ENCODE measurements at places on chromosomes 13 and 19.

GRCh38 chr13:27257648-27258253, 6.4 kb downstream of the RPL21 start:
- H3K36me3 ChIP-seq = peaks cover 46% of the 10 kb centered on the region
- H3K27me3 ChIP-seq = no peaks in the 10 kb centered on the region
- H3K4me1 ChIP-seq = peaks cover 54% of the 10 kb centered on the region
- no peak for DNase-seq
- no peak overlapping the region for H3K27ac ChIP-seq

DNA sequence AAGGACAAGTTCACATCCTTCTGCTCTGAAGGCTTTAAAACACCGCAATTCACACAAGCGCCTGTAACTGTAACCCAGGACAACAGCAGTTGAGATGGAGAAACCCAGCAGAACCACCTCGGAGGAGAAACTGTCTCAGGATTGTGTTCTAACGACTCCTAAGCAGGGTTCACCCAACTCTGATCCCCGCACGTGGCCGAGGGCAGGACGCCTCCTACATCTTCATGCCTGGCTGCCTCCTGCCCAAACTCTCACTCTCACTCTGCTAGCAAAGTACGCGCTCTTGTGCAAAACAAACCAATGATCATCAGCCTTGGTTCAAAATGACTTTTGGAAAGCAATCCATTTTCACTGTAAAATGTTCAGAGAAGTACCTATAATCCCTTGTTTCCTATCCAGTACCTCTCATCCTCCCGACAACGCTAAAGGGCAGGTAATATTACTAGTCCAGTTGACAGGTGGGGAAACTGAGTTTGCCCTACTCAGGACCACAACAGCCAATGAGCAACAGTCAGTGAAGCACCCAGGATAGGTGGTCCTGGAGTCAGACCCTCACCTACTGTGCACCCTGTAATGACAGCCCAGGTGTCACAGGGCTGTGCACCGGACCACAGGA, 25.6 kb downstream of the EPS15L1 start:
- peak overlapping the region; percentile 99 for H3K27ac ChIP-seq
- peaks cover 7% of the 10 kb centered on the region for H3K36me3 ChIP-seq
- H3K4me3 ChIP-seq = peak overlapping the region; percentile 90
- DNase-seq = no peak

DNA sequence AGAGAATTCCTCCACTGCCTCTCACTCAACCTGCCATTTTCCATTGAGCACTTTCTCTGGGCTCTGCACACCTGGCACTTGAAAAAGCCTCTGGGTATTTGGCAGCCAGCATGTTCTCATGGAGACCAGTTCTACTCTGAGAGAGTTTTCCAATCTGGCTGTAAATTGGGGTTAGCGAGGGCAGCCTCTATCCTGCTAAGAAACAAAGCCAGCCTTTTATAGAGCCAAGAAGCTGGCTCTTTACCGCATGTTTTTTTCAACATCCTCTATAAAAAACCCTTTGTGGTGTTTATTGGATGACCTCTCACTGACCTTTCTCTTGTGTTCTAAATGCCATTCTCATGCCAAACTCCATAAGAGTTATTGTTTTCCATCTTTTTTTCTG, 52.6 kb upstream of the RCBTB2 start:
- H3K4me1 ChIP-seq = peaks cover 25% of the 10 kb centered on the region
- no peak for DNase-seq
- H3K4me3 ChIP-seq = no peak overlapping the region

GRCh38 chr13:97751477-97751876, 202.0 kb upstream of the IPO5 start:
- DNase-seq = no peak
- no peaks in the 10 kb centered on the region for H3K4me1 ChIP-seq
- H3K4me3 ChIP-seq = no peak overlapping the region
- no peaks in the 10 kb centered on the region for H3K36me3 ChIP-seq
- H3K27me3 ChIP-seq = peaks cover 2% of the 10 kb centered on the region

- DNase-seq = no peak
- peak overlapping the region; percentile 98 for H3K4me3 ChIP-seq
- H3K4me1 ChIP-seq = peaks cover 28% of the 10 kb centered on the region
- H3K27me3 ChIP-seq = no peaks in the 10 kb centered on the region
Measured at GRCh38 chr13:48977286-48977625, 1.5 kb downstream of the FNDC3A start.

DNA sequence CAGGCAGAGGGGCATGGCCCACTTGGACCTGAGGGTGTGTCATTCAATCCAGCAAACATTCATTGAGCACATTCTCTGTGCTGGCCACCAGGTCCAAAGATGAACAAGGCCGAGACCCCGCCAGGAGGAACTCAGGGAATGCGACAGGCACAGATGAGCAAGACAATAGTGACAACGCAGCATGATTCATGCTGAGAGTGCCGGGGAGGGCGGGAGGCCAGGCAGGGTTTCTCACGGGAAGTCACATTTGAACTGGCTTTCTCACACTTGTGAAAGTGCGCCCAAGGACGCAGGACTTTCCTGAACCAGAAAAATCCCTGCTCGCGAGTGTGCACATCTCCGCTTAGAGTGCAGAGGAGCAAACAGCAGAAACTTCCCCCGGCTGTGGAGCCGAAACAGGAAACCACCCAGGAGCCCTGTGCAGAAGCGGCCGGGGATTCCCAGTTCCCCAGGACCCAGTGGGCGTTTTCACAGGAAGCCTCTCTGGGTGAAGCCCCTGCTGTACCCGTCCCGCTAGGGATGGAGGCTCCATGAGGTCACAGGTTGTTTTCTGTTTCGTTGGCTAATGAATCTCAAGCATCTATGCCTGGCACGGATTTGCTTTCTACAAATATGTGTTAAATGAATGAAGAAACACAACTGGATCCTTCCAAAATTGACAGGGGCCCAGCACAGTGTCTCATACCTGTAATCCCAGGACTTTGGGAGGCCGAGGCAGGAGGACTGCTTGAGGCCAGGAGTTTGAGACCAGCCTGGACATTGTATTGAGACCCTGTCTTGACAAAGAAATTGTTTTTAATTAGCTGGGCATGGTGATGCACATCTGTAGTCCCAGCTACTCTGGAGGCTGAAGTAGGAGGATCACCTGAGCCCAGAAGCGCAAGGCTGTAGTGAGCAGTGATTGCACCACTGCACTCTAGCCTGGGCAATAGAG, 68.4 kb upstream of the TM9SF2 start:
- H3K36me3 ChIP-seq = peaks cover 4% of the 10 kb centered on the region
- H3K4me1 ChIP-seq = peaks cover 63% of the 10 kb centered on the region
- H3K27ac ChIP-seq = peak overlapping the region; percentile 97

DNA sequence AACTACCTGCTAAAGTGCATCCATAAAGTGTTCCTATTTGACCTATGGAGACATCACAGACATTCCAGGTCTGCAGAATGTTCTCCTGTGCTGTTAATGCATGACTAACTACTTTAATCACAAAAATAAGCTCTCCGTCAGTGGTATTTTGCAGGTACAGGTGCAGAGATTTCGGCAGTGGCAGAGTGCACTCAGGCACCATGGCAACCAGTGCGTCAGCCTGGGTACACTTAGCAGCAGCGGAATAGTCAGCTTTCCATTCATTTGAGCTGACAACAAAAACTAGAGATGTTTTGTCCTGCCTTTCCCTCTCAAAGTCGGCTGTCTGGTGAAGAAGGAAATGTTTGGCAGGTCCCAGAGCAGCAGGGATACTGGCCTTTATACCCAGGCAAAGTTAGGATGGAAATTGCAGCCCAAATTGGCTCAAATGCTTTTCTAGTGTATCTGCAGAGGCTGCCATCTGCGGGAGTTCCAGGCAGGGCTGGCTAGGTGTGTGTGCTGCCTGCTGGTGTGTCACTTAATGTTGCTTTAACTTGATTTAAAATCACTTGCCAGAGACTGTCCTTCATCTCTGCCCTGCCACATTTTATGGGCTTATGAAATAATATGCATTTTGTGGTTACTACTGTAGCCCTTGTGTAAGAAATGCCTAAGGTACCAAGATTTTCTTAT, 195.8 kb downstream of the RAP2A start:
- no peaks in the 10 kb centered on the region for H3K27me3 ChIP-seq
- DNase-seq = no peak
- no peaks in the 10 kb centered on the region for H3K4me1 ChIP-seq
- no peak overlapping the region for H3K27ac ChIP-seq
- H3K4me3 ChIP-seq = no peak overlapping the region
